ENCODE measurements at places on chromosomes 5 and 9.

- DNase-seq, result no peak
Observed at GRCh38 chr9:3840311-3840710, 314.5 kb upstream of the RFX3 start.

- DNase-seq, result no peak
Observed at GRCh38 chr9:27460226-27461023, 63.7 kb upstream of the IFNK start.

GRCh38 chr9:132156262-132156661 is 5.6 kb upstream of the NTNG2 start:
- DNase-seq, result no peak

DNA sequence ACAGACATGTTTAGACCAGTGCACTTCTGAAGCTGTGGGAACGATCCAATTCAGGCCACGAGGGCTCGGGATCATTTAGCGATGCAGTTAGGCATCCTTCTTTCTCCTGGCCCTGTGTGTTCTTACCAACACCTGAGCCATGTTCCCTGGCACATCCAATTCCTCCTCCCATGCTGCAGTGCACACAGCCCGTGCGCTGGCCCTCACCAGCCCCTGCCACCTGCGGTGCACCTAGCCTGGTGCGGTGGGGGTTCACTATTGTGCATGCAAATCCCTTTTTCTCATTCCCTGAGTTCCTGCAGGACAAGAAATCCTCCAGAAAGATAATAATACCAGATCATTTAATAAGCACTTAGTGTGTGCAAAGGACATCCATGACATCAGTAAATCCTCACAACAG is 53.5 kb downstream of the NEURL1B start:
- DNase-seq, result no peak

- peak; percentile 35 for DNase-seq
Observed at GRCh38 chr5:116378007-116378776, 196.4 kb downstream of the SEMA6A start.

DNA sequence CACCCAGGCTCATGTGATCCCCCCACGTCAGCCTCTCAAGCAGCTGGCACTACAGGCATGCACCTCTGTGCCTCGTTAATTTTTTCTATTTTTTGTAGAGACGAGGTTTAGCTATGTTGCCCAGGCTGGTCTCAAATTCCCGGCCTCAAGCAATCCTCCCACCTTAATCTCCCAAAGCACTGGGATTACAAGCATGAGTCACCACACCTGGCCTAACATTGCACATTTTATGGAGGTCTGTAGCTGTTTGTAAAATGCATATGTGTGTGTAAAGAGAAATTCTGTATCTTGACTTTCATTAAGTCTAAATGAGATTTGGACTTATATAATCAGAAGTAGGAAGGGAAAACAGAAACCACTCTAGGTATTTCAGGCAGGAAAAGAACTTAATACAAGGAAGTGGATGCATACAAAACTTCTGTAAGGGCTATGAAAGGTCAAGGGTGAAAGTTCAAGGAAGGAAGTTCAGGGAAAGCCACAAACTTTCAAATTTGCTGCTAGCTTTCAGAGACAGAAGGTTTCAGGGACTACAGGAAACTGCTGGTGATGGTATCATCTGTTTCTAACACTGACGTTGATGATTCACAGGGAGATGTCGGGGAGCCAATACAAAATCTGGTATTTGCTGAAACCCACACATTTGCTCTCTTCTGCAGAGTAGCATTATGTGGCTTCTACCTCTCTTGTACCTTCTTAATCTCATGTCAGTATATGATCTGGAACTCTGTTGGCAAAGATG is 209.4 kb downstream of the PIK3R1 start:
- DNase-seq, result no peak

GRCh38 chr9:116320290-116320689 is 166.7 kb downstream of the PAPPA start:
- DNase-seq, result no peak

DNA sequence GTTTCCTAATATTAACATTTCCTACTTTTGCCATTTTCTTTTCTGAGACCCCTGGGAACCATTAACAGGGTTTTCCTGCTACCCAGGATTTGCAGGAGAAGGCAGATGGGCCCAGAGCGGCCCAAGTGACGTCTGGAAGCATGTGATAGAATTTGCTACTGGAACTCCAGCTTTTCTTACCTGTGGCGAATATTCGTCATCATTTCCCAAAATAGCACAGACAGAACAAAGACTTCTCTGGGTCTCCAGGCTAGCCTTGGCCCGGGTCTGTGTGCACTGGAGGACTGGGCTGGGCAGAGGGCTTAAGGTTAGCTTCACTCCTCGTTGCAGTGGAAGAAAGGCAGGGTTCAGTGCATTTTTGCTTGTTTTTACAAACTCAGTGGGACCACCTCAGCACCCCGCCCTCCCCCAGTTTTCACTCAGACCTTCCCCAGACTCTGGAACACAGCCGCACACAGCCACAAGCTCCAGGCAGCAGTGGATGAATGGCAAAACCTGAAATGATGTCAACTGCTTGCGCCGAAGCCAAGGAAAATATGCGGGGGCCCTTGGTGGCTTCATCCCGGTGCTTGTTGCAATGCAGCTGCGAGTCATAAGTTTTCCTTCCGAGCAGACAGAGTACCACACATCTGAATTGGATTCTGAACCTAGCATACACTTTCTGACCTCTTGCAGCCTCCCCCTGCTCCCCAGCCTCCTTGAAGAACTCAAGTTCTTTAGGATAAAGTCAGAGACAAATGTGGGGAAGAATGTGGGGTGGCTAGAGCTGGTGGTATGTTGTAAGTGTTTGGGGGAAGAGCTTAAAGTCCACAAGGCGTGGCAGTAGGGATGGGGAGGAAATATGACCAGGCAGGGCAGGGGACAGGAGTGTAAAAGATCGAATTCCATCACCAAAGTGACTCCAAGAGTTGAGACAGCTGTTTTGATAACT is 586.0 kb downstream of the CCDC171 start:
- no peak for DNase-seq
